NCI-H1417 treated with DMSO at 0.1 percent for 48 hours (cell line): ENCODE measurements at places on chromosomes 5 and 9.

DNA sequence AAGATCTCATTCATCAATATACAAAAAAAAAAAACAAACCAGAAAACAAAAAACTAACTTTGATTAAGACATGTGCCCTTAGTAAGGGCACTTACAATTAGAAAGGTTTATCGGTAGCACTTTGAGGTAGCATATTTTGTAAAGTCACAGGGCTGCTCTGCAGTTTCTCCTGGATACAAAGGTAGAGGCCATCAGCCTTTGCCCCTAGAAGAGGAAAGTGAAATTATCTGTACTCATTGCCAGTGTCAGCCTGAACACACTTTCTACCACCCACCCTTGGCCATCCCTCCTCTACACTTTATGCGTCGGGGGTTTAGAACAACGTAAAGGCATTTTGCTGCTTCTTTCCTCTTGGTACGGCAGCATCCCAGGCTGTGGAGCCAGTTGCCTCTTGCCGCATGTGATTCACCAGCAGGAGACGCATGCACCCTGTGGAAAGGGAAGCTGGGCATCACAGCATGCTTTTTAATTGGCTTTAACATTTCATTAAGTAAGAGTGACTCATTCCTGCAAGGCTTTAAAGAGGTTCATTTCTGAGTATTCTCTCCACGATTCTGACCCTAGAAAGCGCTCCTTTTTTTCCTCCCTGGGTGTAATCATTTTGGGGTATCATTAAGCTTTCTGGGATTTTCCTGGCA, 84.6 kb downstream of the CEMIP2 start:
- DNase-seq: no peak

- DNase-seq: no peak
Measured at GRCh38 chr5:8019719-8020218, 150.8 kb downstream of the MTRR start.

GRCh38 chr9:2228132-2228531, 213.0 kb downstream of the SMARCA2 start:
- no peak for DNase-seq

- DNase-seq: no peak
Measured at GRCh38 chr9:130213911-130214761, 41.9 kb downstream of the NCS1 start.

GRCh38 chr9:129607027-129607387, 13.9 kb downstream of the C9orf50 start:
- no peak for DNase-seq

- no peak for DNase-seq
Measured at GRCh38 chr9:8558176-8558575, 758.6 kb upstream of the DMAC1 start.

DNA sequence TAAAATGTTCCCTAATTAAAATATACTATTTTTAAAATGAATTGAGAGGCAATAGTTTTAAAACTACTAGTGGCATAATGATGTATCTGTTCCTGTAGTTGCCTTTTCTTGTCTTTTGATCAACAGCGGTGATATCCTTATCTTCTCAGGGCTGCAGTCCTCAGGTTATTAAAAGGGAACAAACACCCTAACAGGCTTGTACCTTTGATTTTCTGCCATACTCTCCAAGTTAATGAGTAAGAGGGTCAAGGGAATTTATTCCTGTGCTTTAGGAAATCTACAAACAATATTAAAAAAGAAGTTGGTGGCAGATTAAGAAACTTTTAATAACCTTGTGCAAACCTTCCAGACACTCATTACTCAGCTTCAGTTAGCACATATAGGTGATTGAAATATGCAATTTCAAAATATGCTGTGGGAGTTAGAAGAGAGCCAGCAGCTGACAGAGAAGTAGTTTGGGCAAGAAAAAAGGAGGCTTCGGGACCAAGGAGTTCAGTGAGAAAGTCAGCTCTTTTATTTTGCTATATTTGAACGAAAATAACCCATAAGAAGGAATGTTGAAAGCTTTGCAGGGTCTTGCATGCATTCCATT, 81.0 kb upstream of the TLE4 start:
- DNase-seq: no peak

DNA sequence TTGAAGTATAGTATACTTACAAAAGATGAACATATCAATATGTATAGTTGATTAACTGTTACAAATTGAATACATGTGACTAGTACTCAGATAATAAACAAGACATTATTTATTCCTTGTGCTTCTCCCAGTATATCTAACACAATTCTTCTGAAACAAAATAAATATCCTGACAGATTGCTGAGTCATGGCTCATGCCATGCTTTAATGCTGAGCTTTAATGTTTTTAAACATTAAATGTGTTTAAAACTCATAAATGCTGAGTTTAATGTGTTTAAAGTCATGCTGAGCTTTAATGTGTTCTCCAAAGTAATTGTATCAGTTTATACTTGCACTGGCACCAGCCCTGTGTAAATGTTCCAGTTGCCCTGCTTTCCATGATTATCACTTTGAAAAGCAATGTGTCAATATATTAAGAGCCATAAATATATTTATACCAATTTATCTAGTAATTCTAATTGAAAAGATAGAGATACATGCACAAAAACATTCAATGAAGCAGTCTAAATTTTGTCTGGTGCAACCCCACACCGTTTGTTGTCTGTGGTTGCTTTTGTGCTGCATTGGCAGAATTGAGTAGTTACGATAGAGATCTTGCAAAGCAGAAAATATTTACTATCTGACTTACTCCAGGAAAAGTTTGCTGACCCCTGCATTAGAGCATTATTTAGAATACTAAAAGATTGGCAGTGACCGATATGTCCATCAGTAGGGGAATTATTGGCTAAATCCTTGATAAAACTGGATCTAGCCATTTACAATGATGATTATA, 15.7 kb downstream of the KIAA1958 start:
- DNase-seq: no peak

GRCh38 chr5:1510151-1510561, 13.6 kb downstream of the LPCAT1 start:
- DNase-seq: no peak

GRCh38 chr9:99296291-99296951, 74.3 kb downstream of the SEC61B start:
- DNase-seq: peak; percentile 63

- DNase-seq: no peak
Measured at GRCh38 chr5:77816686-77817085, 40.5 kb upstream of the TBCA start.

- DNase-seq: no peak
Measured at GRCh38 chr5:56802205-56802604, 13.1 kb upstream of the MAP3K1 start.

- no peak for DNase-seq
Measured at GRCh38 chr5:173496129-173496882, 120.1 kb downstream of the BOD1 start.

DNA sequence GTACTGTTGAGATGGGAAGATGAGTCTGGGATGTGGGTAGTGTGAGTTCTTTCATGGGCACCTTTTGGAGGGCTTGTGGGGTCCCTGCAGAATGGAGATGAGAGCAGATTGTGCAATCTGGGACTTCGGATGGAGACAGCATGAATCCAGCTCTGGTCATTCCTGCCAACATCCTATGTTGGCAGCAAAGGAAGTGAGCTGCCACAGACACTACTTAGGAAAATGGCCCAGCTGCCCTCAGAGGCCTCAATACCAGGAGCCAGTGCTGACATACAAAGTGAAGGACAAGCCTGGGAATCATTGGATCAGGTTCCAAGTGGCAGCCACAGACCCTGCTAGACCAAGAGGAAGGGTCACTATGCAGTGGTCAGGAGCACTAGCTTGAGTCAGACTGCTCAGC, 402.8 kb downstream of the CDK5RAP2 start:
- DNase-seq: no peak

DNA sequence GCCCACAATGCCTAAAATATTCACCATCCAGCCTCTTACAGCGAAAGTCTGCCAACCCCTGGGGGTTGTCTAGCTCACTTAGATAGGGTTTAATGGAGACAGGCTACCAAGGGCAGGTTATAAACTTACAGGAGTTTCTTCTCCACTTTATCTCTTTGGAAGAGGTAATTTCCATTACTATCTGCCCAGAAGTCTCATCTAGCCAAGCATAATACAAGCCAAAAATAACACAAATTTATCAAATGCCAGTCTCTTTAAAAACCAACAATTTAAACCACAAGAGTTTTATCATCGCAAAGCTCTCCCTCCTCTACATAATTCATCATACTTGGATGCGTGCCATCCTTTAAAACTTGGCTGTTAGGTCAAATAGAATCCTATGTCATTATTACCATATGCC, 6.2 kb downstream of the RBM22 start:
- no peak for DNase-seq

GRCh38 chr9:127987103-127987614, 6.4 kb upstream of the EEIG1 start:
- no peak for DNase-seq

- DNase-seq: no peak
Measured at GRCh38 chr5:129120158-129120581, 25.6 kb downstream of the ISOC1 start.

DNA sequence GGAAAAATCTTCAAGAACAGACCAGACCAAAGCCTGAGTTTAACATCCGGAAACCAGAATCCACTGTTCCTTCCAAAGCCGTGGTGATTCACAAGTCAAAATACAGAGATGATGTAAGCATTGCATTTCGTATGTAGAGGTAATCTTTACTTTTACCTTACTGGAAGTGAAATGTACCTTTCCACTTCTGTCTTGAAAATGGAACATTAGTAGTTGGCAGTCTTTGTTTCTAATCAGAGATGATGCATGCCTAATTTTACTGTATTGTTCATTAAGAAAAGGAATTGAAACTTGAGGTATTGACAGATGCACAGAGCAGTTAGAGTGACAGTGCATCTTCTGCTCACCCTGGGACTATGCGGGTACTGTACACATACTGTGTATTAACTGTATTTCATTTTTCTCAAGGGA, 34.6 kb downstream of the HABP4 start:
- DNase-seq: no peak

GRCh38 chr9:93473411-93473810, 20.0 kb upstream of the FAM120AOS start:
- no peak for DNase-seq

- DNase-seq: peak; percentile 6
Measured at GRCh38 chr5:8184455-8185063, 315.6 kb downstream of the MTRR start.

GRCh38 chr9:27110181-27110580, 1.2 kb downstream of the TEK start:
- no peak for DNase-seq

GRCh38 chr5:88830567-88830966, 52.4 kb downstream of the MEF2C start:
- DNase-seq: no peak

GRCh38 chr5:87916320-87916719, 352.3 kb downstream of the TMEM161B start:
- no peak for DNase-seq

GRCh38 chr5:37207802-37208201, 41.4 kb downstream of the CPLANE1 start:
- no peak for DNase-seq

DNA sequence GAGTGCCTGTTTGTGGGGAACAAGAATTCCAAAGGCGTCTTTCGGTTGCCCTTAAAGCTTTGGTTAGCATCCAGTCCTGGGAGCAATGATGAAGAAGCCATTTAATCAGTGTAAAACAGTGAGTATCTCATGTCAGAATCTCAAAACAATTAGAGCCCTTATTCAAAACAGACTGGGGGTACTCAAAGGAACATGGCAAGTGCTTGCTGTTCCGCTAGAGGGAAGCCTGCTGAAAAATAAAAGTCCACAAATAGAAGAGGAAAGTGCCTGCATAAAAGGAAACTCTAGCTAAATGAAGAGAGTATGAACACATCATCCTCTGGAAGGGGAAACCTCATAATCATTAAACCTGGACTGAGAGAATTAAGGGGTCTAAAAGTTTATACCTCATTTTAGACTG, 26.4 kb downstream of the FBXL7 start:
- DNase-seq: no peak

- DNase-seq: no peak
Measured at GRCh38 chr5:115296124-115297022, at the start of gene CCDC112. TSS of gene CCDC112 (minus strand) at chr5:115296654. CDS start at chr5:115296543, 111 bp downstream.

GRCh38 chr9:123262338-123262737, 6.0 kb downstream of the STRBP start:
- DNase-seq: no peak

DNA sequence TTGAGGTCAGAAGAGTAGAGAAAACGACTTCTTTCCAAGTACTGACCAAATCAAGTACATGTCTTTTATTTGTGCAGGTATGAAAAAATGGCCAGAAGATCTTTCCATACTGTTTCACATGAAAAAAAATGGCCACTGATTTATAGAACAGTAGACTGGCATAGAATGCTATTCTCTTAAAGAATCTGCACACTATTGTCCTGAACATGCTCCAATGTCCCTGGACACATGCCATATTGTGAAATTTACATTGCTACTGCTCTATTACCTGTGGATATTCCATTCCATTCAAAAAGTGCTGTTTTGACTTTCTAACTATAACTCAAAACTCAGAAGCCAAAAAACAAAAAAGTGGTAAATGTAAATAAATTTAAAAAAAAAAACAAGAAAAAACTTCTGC, 60.6 kb downstream of the FBXL17 start:
- no peak for DNase-seq

- DNase-seq: no peak
Measured at GRCh38 chr9:122005597-122005996, 87.5 kb downstream of the TTLL11 start.

GRCh38 chr9:114016101-114016500, 62.0 kb downstream of the AMBP start:
- no peak for DNase-seq

DNA sequence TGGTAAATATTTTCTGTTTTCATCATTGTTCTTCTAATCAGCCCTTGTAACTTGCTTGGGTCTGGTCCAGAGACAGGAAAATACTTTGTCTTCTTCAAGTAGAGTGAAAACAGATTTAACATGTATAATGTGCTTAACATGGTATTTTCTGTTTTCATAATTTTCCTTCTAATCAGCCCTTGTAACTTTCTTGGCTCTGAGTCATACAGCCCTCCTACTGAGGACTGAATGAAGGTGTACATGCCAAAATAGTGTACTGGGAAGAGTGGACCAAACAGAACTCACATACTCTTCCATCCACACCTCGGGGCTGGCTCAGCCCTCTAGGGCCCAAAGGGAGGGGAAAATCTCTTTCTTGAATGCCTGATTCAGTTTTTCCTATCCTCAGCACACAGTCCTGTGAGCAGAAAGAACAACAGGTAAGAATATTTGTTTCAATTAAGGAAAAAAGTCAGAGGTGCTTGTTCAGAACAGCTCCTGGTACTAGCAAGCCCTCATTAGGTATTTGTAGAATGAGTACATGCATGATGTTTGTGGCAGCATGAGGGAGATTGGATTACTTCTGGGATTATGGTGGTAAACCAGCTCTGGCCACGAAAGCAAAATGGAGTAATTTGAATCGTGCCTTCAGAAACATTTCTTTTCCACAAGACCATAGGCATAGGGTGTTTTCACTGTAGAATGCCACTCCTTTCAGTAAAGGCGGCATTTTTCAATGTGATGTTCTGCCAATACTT, 24.2 kb upstream of the MACIR start:
- no peak for DNase-seq

- DNase-seq: no peak
Measured at GRCh38 chr5:177430140-177430951, 3.9 kb downstream of the GRK6 start.

GRCh38 chr5:32836176-32836575, 125.1 kb downstream of the NPR3 start:
- no peak for DNase-seq
